ENCODE measurements at places on chromosomes 3 and 15.

- no peak for DNase-seq
Measured at GRCh38 chr15:66049353-66049752, 180.1 kb downstream of the RAB11A start.

GRCh38 chr3:4950948-4951347, 28.3 kb upstream of the BHLHE40 start:
- DNase-seq = no peak

DNA sequence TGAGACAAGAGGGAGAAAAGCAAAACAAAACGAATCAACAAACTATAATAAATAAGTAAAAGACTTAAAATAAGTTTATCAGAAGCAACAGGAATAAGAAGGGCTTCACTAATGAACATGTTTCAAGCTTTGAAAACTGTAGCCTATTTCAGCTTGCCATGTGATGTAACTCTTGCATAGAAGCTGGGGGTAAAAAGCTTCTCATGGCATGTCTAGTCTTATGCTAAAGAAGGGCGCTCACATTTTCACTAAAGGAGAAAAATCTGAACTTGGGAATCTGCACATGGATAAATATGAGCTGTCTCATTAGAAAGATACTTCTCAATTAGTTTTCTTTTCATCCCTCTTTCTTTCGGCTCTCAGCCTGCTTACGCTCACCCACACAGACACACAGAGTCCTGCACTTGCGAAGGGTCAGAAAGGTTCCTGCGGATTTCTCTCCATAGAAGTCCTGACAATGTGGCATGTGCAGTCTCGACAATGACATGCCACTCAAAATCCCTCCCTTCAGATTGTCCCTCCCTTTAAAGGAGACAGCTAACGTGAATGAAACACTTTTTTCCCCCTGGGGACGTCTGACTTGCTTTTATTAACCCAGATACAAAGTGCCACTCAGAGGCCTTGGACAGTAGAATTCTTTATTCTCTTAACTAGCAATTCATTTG, 568.9 kb upstream of the NR2F2 start:
- no peak for DNase-seq

- DNase-seq = no peak
Measured at GRCh38 chr3:133476971-133477375, 77.1 kb downstream of the BFSP2 start.

GRCh38 chr3:51375571-51375970, 9.5 kb upstream of the MANF start:
- DNase-seq = no peak

- no peak for DNase-seq
Measured at GRCh38 chr3:47578119-47578632, 489 bp downstream of the CSPG5 start.

GRCh38 chr3:87997298-87997697, 61.5 kb downstream of the CGGBP1 start:
- DNase-seq = no peak

GRCh38 chr3:52394751-52395502, 50.0 kb downstream of the SEMA3G start:
- no peak for DNase-seq

- DNase-seq = no peak
Measured at GRCh38 chr15:47820057-47820746, 102.9 kb downstream of the SEMA6D start.

DNA sequence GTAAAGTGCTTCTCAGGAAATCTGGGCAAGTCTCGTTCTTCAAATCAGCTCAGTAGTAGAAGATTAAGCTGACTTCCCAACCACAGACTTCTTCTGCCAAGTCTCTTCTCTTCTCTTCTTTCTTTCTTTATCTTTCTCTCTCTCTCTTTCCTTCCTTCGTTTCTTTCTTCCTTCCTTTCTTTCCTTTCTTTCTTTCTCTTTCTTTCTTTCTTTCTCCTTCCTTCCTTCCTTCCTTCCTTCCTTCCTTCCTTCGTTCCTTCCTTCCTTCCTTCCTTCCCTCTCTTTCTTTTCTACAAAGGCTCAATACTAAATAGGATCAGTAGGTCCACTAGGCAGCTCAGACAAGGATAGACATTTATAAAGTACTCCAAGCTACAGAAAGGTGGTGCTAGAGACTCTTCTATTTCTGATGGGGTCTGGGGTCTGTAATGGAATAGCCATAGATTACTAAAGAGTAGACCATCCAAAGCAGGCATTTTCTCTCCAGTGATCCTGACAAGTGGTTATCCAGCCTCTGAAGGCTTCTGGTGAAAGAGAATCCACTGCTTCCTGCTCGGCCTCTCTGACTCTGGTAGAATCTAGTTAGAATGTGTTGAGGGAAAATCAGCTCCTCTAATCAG, 100.8 kb downstream of the TPRG1 start:
- no peak for DNase-seq

GRCh38 chr3:10869460-10869859, 53.4 kb downstream of the SLC6A11 start:
- no peak for DNase-seq

GRCh38 chr3:63921741-63922482, 9.7 kb upstream of the SCAANT1 start:
- DNase-seq = no peak

- no peak for DNase-seq
Measured at GRCh38 chr3:34073961-34074360, 275.5 kb downstream of the PDCD6IP start.

GRCh38 chr3:101151286-101151913, 158.2 kb upstream of the ABI3BP start:
- DNase-seq = no peak

GRCh38 chr3:59774000-59774399, 724.2 kb upstream of the CFAP20DC start:
- no peak for DNase-seq

DNA sequence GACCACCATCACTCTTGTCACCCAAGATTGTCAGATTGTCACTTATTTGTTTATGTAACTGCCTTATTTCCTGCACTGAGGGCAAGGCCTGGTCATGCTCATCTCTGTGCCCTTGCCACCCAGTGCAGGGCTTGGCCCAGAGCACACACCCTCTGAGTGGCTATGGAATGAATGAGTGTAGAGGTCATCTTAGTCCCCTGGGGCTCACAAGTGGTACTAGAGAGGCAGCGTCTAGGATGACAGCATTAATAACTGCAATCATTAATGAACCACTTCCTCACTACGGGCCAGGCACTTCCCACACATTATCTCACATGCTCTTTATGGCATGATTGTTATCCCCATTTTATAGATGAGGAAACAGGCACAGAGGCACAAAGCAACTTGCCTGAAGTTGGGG, 117.0 kb downstream of the SMAD6 start:
- no peak for DNase-seq

- DNase-seq = no peak
Measured at GRCh38 chr3:119817071-119817470, 35.2 kb downstream of the NR1I2 start.

GRCh38 chr3:178676942-178677790, 140.9 kb downstream of the KCNMB2 start:
- DNase-seq = no peak

- no peak for DNase-seq
Measured at GRCh38 chr3:44954962-44955361, 21.0 kb downstream of the ZDHHC3 start.

DNA sequence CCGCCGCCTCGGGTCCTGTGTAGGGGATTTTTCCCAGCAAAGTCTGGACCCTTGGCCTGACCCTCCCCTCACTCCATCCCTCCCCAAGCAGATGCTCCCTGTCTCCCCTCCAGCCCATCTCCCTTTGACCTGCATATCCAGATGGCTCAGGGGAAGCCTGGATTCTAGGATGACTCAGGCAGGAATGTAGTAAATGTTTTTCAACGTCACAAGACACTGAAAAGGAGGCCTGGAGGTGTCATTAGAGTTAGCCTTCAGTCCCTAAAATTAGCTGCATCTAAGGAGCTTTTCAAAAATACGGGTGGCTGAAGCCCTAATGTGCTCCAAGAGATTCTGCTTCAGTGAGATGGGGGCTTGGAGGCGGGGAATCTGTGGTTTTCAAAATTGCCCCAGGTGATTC, 7.2 kb downstream of the ACAN start:
- peak; percentile 18 for DNase-seq

DNA sequence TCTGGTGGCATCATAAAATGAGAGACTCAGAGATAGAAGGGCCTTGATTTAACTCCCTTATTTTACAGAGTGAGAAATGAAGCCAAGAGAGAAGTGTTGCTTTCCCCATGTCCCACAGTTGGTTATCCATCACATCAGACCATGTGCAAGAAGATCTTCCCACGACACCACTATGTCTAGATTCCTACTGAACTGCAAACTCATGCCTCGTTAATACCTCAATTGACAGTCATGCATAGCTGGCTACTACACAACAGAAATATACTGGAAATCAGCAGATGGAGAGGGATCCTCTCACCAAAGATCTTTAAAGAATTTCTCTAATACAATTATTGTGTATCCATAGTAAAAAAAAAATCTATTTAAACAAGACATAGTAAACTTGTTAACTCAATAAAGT, 33.3 kb downstream of the PEAK1 start:
- DNase-seq = no peak

DNA sequence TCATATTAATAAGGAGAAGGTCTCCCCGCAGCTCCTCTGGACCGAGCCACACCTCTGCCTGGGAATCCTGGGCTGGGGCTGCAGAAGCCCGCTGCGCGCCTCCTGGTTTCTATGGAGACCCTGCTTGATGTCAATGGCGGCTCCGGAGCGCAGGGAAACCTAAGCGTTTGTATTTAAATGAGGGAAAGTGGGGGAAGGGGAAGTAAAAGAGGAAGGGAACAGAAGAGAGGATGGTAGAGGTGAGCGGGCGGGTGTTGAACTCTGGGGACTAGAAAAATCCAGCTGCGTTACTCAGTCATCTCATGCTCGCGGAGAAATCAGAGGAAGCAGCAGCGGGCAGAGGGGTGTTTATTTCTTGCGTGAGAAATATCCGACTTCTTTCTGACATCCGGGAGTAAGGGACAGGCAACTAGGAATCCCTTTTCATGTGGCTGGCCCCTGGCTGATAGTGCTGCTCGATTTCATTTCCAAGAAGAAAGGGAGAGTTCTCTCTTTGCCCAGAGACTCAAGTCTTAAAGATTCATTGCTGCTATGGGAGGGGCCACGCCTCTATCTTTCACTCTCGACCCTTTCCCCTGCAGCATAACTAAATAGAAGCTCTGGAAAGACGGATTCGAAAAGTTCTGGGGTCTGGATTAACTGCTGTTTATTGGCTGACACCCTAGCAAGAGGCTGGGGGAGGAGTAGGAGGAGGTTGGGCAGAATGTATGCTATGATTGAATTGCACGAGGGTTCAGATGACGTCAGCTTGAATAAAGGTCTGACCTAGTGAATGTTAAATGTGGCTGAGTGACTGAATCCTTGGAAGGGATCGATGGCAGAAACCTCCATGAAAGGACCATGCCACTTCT, 110.5 kb upstream of the GAP43 start:
- DNase-seq = no peak

- no peak for DNase-seq
Measured at GRCh38 chr3:24166515-24166914, 221.4 kb downstream of the NR1D2 start.

DNA sequence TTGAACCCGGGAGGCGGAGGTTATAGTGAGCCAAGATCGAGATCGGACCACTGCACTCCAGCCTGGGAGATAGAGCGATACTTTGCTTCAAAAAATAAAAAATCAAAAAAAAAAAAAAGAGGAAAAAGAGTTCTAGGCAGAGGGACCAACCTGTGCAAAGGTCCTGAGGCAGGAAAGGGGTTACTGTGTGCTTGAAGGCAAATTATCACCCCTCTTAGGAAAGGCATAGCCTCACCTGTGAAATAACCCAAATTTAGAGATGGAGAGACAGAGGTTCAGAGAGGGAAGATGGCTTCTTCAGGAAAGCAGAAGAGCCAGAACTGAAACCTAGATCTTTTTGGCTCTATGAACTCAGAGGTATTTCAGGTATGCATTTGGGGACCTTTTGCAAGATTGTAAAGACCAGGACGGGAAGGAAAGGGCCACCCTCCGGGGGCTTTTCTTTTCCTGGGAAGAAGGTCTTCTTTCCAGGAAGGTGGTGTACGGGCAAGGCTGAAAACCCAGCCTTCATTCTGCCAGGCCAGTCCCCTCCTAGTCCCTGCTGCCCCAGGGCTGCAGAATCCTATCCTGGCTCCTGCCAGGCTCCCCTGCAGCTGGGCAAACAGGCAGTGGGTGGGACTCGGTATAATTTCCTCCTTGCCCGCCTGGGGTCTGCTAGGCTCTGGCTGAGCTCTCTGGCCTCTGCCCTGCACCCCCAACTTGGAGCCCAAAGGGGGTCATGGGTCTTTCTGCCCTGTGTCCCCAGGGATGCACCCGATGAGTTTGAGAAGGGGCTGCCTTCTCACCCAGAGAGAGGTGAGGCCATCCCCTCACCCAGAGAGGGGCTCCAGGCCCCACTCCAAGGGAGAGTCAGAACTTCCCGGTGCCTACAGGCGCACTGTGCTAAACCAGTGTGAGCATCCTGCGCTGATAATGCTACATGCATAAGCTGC, 14.4 kb upstream of the CSK start:
- DNase-seq = no peak

- no peak for DNase-seq
Measured at GRCh38 chr3:29555590-29555989, 274.7 kb downstream of the RBMS3 start.

DNA sequence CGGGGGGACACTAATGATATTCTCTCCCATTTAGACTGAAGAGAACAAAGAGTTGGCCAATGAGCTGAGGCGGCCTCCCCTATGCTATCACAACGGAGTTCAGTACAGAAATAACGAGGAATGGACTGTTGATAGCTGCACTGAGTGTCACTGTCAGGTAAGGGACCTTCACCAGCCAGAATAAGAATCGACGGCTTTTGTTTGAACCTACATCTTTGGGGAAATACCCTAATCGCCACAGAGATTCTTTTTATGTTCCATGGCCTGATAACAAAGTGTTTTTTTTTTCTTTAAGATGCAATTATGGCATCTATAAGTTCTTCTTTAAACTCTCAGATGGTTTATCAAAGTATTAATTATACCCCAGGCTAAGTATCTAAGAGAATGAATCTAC, 3.4 kb downstream of the THBS1 start:
- DNase-seq = no peak

- DNase-seq = no peak
Measured at GRCh38 chr3:81955878-81956277, 194.4 kb upstream of the GBE1 start.

GRCh38 chr3:118057086-118057485, 977.6 kb downstream of the IGSF11 start:
- no peak for DNase-seq

DNA sequence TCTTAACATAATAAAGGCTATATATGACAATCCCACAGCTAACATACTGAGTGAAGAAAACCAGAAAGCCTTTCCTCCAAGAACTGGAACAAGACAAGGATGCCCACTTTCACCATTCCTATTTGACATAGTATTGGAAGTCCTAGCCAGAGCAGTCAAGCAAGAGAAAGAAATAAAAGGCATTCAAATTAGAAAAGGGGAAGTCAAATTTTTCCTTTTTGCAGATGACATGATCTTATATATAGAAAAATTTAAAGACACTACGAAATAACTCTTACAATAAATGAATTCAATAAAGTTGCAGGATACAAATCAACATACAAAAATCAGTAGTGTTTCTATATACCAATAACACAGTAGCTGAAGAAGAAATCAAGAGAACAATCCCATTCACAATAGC, 42.2 kb upstream of the CP start:
- DNase-seq = no peak

- no peak for DNase-seq
Measured at GRCh38 chr3:164094546-164094945, 983.8 kb downstream of the SI start.

Measured in fibroblast of skin of left biceps (primary cell).